ENCODE measurements at places on chromosomes 12 and 14.

GRCh38 chr14:30445852-30446251 is 113.1 kb upstream of the G2E3 start:
- DNase-seq: peak; percentile 41

DNA sequence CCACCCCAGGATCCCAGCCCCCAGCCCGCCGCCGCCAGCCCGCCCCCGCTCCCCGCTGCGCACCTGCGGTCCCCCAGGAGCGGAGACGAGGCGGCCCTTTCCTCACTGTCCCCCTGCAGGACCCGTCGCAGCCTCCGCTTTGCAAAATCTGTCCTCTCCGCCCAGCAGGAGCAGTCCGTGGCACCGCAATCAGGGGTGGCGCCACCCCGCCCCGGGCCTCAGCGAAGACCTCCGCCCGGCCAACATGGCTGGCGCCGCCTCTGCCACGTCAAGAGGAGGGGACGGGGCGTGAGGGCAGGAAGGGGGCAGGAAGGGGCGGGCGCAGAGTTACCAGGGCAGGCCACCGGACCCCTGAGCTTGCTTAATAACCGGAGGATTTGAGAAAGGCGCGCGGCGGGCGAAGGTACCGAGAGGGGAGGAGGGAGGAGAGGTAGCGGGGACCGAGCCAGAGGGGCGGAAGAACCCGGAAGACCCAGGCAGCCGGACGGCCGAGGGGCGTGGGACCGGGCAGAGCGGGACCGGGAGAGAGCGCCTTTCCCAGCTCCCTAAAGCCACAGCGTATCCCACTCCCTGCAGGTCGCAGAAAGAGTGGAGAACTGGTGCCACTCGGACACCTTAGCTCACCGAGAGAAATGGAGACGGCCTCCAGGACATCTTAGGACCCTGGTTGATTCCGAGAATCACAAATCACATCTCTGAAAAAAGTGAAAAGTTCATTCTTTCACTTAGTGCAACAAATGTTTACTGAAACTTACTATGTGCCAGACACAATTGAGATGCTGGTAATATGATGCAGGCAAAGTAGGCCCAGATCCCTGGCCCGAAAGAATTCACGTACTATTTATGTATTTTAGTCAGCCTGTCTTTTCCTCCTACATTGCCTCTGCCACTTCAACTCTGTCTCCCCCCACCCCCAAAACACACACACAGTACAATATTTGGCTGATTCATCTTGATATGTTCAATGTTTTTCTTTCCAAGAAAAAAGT is at the start of gene SEC23A:
Gene SEC23A, minus strand, starts transcription at position 267 of the 989 bp plus-strand sequence. CDS start 7,117 bp downstream, outside the sequence.
- peak; percentile 87 for DNase-seq

DNA sequence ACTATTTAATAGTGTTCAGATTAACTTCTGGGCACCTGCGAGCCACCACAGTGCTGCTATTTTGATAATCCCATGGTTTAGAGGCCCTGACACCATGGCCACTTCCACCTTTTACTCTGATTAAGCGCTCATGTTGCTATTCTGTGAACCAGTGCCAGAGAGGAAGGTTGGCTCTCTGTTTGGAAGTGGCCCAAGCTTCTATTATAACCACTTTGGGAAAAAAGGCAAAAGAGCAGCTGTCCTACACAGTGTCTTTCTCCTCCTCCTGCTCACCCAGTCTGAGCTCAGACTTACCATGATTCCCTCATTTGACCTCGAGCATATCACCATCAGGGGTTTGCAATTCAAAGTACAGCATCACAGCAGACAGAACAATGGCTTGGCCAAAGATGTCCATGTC is 23.3 kb downstream of the DYRK2 start:
- DNase-seq: no peak

DNA sequence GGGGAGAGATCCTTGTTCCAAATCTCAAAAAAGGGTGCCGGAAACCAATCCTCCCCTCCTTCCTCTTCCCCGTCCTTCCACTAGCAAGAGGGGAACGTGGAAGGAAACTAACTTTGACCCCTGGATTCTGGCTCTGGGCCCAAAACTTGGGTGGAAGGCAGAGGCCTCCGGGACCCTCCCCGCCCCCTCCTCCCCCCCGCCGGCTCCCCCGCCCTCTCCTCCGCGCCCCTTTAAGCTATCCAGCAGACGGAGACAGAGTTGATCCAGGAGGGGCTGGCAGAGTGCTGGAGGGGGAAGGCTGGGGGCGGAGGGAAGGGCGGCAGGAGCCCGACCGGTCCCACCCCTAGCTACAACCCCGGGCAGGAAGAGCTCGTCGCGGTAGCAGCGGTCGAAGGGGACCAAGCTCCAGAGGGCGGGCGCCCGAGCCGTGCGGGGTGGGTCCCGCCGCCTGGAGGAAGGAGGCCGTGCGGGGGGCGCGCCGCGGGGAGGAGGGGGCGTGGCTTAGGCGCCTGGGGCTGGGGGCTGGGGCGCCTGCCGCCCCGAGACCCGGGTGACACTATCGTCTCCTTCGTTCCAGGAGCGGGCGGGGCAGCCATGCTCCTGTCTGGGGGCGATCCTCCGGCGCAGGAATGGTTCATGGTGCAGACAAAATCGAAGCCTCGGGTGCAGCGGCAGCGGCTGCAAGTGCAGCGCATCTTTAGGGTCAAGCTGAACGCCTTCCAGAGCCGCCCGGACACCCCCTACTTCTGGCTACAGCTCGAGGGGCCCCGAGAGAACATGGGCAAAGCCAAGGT is at the start of gene NYNRIN:
Gene NYNRIN, plus strand, starts transcription at position 351 of the 794 bp plus-strand sequence. Its CDS starts 244 bp downstream, at position 595.
- peak; percentile 24 for DNase-seq

DNA sequence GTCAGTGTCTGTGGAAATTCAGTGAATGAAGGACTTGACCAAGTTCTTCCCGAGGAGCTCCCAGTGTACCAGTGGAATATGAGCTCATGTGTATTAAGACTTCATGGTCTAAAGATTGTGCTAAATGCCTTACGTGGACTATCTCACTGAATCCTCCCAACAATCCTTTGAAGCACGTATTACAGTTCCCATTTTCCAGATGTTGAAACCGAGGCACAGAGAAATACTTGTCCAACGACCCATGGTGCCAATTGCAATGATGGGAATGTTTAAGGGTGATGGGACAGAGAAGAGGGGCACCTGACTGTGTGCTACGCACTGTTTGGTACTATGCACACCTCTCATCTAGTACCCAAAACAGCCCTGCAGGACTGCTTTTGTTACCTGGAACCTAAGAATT is 77.2 kb downstream of the PAPOLA start:
- DNase-seq: no peak

DNA sequence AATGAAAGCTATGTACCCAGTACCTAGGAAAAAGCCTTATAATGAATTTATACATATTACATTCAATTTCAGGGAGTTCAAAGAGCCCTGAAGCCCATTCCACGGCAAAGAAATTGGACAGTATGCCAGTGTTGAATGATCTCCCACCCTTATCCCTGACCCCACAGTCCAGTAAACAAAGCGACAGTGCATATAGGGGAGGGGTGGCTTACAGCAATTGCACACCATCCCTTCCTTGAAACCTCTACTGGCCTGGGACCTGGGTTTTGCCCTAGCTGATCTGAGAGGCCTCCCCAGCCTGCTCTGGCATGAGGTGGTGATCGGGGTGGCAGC is 17.3 kb upstream of the RND1 start:
- DNase-seq: no peak

- no peak for DNase-seq
These were observed 454.7 kb upstream of the PRICKLE1 start for GRCh38 chr12:43044241-43044640.

- no peak for DNase-seq
These were observed 22.6 kb upstream of the SLC10A1 start for GRCh38 chr14:69819607-69820006.

GRCh38 chr14:68693926-68694325 is 98.9 kb downstream of the ZFP36L1 start:
- no peak for DNase-seq

- DNase-seq: peak; percentile 76
These were observed 4.8 kb upstream of the AMN start for GRCh38 chr14:102917469-102918211.

- DNase-seq: no peak
These were observed 866.0 kb upstream of the TMEM132C start for GRCh38 chr12:127401005-127401404.

GRCh38 chr12:30824311-30824710 is 69.6 kb upstream of the CAPRIN2 start:
- DNase-seq: no peak

DNA sequence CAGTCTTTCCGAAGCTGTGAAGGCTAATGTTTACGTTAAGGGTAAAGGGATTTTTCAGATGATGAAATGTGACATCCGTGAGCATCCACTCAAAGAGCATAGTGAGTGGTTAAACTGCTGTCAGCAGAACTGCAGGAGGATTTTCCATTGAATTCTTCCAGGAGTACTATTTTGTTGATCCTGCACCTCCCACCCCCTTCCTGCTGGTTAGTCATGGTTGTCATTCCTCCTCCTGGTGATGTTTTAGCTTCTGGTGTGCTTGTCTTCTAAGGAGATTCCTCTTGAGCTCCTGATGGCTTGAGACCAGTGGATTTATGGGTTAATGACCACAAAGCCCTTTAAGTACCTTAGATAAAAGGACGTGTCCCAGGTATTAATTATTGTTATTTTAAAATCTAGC is 2.4 kb upstream of the GPRC5D start:
- no peak for DNase-seq

DNA sequence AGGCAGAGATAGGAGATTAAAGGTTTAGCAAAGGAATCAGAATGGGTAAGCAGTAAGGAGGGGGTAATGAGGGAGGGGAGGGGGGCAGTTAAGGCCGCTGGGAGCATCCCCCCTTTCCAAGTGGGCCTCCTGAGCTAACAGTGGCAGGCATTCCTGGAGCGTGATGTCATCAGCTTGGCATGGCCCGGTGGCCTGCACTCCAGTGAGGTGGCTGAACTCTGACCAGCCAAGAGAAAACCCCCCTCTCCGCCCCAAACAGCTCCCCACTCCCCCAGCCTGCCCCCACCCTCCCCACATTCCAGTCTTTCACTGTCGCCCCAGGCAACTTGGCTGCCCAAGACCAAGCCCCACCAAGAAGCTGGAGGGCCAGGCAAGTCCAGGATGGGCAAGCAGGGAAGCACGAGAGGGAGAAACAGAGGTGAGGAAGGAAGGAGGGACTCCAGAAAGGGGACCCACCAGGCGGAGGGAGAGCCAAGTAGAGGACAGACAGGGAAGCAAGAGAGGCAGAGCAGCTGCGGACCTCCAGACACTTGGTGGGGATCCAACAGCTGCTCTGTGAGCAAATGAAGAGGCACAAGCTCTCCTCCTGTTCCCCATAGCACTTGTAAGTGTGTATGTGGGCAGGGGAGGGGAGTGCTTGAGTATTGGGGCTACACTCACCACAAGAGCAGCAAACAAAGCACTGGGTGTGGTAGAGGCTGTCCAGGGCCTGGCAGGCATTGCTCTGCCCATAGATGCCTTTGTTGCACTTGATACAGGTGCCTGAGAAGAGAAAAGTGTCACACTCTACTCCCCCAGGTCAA is 4.5 kb downstream of the AJUBA start:
- DNase-seq: no peak

GRCh38 chr14:95141684-95142083 is 15.6 kb downstream of the DICER1 start:
- no peak for DNase-seq

GRCh38 chr14:71119832-71120231 is 212.6 kb downstream of the PCNX1 start:
- no peak for DNase-seq

GRCh38 chr12:127621366-127621765 is 645.6 kb upstream of the TMEM132C start:
- DNase-seq: no peak

DNA sequence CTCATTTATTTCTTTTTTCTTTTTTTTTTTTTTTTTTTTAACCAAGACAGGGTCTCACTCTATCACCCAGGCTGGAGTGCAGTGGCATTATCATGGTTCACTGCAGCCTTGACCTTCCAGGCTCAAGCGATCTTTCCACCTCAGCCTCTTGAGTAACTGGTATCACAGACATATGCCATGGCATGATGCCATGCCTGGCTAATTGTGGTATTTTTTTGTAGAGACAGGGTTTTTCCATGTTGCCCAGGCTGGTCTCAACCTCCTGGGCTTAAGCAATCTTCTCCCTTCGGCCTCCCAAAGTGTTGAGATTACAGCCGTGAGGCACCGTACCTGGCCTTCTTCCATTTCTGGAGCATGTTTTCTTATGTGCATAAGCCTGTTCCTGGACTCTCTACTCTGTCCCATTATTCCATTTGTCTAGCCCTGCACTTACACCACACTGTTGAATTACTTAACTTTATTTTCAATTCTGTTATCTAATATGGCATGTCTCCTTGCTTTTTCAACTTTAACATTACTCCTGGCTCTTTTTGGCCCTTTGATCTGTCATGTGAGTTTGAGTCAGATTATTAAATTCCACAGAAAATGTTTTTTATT is 47.9 kb upstream of the PTGDR start:
- DNase-seq: no peak

DNA sequence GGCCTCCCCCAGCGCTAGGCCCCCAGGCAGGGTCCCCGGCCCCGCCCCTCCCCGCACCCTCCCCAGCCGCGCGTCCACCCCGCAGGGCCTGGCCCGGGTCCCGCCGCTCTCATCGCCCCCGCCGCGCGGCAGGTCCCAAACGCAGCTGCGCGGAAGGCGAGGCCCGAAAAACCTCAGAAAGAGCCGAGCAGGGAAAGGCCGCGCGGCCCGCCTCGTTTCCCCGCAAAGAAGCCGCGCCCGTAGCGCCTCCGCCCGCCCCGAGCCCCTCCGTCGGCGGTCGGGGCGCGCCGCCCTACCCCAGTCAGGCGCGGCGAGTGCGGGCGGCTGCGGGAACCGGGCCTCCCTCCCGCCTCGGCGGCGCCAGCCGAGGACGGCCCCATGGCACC is 324 bp downstream of the POLE start:
- peak; percentile 5 for DNase-seq

DNA sequence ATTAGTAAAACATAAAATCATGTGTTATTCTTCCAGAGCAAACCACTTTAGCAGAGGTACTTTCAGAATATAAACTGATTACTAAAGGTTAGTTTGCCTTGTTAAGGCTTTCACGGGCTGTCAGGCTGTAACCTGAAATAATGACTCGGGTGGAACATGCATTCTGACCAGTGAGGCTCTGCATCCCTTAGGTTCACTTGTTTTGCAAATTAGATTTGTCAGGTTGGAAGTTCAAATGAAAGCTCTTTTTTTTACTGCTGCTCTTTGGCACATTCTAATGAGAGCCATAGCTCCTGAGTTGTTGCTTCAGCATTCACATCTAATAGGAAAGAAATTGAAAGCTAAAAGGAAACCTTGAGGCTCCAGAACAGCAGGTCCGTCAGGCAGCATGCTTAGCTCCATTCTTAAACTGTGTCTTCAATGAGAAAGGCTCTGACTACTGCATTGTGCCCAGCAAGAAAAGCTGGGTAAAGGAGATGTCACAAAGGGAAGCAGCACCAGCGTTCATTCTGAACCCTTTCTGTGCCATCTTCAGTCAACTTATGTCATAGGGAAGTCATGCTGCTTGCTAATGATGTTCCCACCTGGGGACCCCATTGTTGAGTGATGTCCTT is 445.5 kb upstream of the FBXO33 start:
- no peak for DNase-seq

DNA sequence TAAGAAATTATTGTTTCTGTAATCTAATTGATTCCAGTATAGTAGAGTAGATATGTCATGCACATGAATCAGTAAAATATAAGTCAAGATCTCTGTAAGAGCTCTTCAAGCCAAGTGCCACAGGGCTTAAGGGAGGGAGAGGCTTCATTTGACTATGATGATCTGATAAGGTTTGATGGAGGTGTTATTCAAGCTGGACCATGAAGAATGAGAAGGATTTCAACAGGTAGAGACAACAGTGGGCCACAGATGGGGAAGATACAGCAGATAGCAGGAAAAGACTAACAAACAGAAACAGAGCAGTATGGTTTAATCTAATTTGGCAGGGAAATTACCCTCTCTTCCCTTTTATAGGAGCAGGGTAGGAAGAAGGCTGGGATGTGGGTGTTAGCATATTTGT is 40.6 kb upstream of the FKBP4 start:
- no peak for DNase-seq
